ENCODE measurements at places on chromosomes 12 and 14.

DNA sequence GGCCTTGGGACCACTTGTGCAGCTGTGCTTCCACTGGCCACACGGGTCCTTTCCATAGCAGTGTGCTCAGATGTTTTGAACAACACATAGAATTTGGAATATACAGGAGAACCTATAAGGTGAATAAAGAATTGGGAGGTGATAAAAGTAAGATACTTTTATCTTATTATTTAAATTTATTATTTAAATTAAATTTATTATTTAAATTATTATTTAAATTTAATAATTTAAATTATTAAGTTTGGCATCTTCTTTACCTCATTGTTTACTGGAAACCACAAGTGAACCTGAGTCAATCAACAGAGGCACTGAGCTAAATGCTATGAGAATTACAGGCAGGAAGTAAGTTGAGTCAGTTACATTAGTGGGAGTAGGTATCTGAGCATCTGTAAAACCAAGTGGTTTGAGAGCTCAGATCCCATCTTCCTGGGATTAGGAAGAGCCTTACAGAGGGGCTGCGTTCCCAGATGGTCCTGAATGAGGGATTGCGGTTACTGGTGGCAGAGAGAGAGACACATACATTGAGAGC, 103.1 kb downstream of the ESR2 start:
- no peak for DNase-seq

GRCh38 chr12:62683776-62684569, 217.3 kb downstream of the MON2 start:
- no peak for DNase-seq

DNA sequence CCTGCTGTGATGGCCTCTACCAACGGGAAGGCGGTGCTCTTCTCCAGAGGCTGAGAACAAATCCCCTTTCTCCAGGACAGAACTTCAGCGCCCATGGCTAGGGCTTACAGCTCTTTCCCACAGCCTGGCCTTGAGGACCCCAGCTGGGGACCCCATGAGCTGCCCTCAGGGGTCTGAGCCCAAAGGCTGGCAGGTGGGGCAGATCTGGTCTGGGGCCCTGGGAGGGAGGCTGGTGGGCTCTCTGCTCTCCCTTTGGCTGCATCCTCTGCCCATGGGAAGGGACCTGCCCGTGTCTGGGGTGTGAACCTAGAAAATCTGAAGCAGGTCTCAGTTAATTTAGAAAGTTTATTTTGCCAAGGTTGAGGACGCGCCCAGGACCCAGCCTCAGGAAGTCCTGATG, 322.1 kb downstream of the ADGRD1 start:
- no peak for DNase-seq

DNA sequence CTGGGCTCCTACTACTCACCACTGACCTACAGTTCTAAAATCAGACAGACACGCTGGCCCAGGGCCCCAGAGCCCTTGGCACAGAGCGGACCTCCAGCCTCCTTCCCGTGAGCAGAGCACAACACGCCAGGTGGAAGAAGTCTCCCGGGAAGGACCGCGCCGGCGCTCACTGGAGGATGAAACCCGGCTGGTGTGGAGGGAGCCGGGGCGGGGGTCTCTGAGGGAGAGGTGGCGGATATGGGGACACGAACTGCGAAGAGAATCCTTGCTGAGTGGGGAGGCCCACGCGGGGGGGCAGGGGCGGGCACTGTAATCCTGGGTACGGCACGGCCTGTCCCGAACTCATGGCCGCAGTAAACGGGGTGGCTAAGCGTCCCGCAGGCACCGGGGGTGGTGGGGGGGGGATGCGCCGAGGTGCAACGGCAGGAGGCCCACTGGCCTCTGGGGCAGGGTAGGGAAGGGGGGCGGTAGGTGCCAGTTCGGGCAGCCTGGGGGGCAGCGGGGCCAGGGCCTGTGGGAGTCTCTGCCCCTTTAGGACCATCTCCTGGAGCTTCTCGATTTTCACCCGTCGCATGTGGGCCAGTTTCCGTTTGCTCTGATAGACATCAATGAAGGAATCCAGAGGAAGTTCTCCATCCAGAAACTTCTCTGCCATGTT, 28.8 kb downstream of the VPS37B start:
- DNase-seq, result no peak

GRCh38 chr12:130339951-130340350, 2.3 kb downstream of the PIWIL1 start:
- DNase-seq, result no peak

DNA sequence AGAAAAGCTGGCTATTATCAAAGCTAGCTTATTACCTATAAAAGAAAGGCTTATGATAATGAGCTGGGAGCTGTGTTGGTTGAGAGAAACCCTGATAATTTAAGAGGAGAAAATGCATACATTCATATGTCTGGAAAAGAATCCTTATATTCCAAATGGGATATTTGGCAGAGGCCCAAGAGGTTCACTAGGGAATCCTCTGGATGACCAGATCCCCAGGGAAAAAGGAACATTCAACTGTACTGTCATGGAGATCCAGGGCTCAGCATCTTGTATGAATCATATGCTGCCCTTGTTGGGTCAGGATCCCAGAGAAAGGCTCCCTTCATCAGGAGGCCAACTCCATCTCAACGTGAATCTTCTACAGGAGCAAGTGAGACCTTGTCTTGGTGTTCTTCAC, 16.6 kb upstream of the FBXO34 start:
- no peak for DNase-seq

DNA sequence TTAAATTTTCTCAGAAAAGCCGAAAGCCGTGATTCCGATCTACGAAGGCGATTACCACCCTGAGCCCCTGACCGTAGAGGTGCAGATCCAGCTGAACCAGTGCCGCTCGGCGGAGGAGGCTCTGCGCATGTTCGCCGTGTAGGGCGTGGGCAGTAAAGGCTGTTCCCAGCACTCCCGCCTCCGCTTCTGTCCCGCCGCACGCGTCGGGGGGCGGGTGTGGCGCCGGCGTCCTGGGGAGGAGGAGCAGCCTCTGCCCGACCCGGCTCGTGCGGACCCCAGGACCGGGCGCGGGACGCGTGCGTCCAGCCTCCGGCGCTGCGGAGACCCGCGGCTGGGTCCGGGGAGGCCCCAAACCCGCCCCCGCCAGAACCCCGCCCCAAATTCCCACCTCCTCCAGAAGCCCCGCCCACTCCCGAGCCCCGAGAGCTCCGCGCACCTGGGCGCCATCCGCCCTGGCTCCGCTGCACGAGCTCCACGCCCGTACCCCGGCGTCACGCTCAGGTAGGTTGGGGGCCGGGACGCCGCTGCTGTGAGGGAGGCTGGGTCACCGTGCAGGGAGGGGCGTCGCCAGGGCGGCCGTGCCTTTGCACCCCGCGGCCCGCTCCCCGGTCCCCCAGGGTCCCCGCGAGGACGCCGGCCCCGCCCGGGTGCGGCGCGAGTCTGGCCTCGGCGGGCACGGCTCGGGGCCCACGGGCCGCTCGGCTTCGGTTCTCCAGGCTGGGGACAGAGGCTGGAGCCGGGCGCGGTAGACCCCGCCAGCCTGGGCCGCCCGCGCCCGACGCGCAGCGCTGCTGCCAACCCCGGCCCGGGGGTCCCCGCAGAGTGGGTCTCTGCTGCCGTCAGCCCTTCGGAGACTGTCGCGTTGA, at the start of gene B3GNT4:
Gene B3GNT4, plus strand, starts transcription at position 409 of the 866 bp plus-strand sequence. CDS start 910 bp downstream, outside the sequence.
- peak; percentile 67 for DNase-seq

- no peak for DNase-seq
Observed at GRCh38 chr12:104959335-104959841, 1.3 kb upstream of the SLC41A2 start.

DNA sequence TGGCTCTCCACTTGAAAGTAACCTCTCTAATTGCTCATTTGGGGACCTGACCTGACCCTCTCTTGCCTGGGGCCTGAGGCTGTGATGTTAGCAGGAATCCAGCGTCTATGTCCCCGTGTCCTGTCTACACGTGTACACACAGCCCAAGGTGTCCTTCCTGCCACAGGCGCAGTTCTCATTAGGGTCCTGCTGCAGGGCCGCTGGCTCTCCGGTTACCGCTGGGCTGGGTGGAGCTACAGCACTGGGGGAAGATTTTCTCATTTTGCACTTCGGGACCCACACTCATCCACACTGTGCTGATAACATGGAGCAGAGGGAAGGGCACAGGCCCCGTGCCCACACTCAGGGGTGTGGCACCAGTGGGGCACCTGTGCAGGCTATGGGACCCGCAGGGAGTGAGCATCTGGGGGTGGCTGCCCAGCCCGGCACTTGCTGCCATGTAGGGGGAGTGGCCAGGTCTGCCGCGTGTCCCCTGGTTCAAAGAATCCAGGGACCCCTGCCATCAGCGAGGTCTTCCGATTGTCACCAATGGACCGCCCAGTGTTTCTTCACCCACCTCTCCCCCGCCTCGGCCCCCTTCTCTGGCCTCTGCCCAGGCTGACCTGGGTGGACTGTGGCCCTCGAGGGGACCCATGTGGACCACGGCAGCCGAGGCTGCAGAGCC, 98.7 kb upstream of the SFSWAP start:
- no peak for DNase-seq

GRCh38 chr12:19744705-19745218, 305.5 kb downstream of the AEBP2 start:
- DNase-seq, result no peak

GRCh38 chr12:53755893-53756292, 4.1 kb upstream of the CISTR start:
- no peak for DNase-seq

- no peak for DNase-seq
Observed at GRCh38 chr12:114504311-114504710, 98.4 kb upstream of the TBX5 start.

GRCh38 chr14:51546603-51547258, 105.0 kb upstream of the FRMD6 start:
- DNase-seq, result no peak

GRCh38 chr12:115455268-115455681, 771.3 kb upstream of the TBX3 start:
- no peak for DNase-seq

GRCh38 chr14:56224691-56225681, 106.8 kb downstream of the PELI2 start:
- DNase-seq, result no peak

- no peak for DNase-seq
Observed at GRCh38 chr14:23577710-23578392, 739 bp downstream of the JPH4 start.

- no peak for DNase-seq
Observed at GRCh38 chr12:2137711-2138110, 84.9 kb downstream of the CACNA1C start.

DNA sequence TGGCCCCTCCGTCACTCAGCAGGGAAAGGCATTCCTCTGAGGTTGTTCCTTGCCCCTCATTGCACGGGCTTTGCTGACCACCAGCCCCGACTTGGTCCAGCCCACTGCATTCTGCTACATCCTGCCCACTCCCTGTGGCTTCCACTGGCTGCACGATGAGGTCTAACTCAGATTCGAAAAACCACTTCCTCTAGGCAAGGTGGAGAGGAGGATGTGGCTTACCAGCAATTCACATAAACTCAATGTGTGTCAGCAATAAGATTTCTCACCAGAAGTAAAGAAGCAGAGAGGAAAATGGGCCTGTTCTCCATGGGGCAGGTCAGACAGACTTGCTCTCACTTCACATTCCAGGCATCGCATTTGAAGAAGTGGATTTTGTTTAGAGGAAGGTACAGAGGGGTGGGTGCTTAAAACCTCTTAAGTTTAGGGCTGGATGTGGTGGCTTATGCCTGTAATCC, 14.7 kb downstream of the GPR68 start:
- DNase-seq, result peak; percentile 71

- peak; percentile 94 for DNase-seq
Observed at GRCh38 chr12:47779301-47779942, 6.4 kb downstream of the SLC48A1 start.

- DNase-seq, result no peak
Observed at GRCh38 chr12:117592588-117593305, 231.3 kb upstream of the NOS1 start.

DNA sequence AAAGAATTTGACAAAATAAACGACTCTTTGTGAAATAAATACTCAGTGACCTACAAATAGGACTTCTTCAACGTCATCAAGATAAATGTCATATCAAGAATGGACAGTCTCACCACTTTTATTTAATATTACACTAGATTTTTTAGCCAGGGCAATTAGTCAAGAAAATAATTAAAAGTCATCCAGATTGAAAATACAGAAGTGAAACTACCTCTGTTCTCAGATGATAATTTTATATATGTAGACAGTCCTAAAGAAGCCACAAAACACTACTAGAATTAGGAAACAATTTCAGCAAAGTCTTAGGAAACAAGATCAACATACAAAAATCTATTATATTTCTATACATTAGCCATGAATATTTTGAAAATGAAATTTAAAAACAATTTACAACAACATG, 689.6 kb upstream of the SEL1L start:
- no peak for DNase-seq

Measured in stimulated activated CD4-positive, alpha-beta T cell treated with anti-CD3 and anti-CD28 coated beads, Interleukin-4, amount 100 ng/mL, for 24 hours (primary cell).